ENCODE measurements at places on chromosomes 1 and 21.

- no peak for DNase-seq
Measured at GRCh38 chr21:37561506-37561905, 194.9 kb downstream of the DYRK1A start.

DNA sequence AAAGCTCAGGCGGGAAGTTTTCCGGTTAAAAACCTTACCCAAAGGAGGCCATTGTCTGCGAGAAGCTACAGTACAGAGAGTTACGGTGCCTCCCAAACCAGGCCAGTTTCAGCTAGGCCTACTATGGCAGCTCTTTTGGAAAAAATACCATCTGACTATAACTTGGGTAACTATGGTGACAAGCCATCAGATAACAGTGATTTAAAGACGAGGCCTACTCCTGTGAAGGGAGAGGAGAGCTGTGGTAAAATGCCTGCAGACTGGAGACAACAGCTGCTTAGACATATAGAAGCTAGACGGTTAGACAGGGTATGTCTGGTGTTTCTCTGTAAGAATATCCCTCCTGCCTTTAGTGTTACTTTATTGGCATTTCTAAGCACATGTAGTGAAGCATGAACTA lies 165.9 kb downstream of the LRRC40 start:
- DNase-seq = no peak

DNA sequence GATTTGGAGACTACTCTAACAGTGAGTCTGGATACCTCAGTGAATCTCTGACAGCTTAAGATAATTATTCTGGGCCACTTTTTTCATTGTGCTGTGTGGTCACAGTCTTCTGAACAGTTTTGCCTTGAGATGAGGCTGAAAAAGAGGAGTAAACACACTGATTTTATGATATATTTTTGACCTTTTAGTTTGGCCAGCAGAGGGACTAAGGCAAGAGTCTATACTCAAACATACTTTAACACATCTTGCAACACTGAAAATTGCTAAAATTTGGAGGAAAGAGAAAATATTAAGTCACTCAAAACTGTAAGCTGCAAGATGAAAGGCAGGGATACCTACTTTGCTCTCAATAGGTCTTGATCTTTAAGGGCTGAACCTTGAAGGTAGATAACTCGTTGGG lies 182.7 kb downstream of the KCNT2 start:
- DNase-seq = no peak

DNA sequence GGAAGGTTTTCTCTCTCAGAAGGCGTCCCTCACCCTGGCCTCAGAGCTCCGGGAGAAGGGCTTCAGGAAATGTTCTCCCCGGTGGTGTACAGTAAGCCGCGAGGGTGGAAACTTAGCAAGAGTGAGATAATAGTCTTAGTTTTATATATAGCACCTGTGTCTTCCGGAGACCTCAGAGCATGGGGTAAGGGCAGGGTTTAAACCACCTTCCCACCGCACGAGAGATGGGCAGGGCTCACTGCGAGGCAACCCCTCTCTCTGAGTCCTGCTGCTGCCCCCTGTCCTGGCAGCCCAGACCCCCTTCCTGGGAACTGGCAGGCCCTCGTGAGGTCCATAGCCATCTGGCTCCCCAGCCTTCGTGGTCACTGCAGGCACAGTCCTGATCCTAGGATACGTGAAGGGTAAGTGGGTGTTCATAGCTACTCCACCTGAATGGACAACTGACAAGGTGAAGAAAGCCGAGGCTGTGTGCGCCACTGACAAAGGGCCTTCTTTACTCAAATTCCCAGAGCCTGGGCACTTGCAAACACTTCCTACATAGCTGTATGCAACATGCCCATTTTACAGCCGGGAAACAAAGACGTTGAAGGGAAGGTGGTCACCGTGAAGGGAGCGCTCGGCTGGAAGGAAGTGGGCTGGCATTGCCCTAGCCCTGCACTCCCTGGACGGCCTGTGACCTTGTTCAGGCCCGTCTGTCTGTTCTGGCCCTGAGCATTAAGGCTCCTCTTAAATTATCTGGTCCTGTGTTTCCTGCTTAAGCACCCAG lies 26.9 kb downstream of the ITPKB start:
- DNase-seq = no peak
